ENCODE measurements at places on chromosomes 13 and 19. TPM values are rescaled to one million over a fixed set of nuclear protein-coding genes. Genes with fewer than 3 reads are reported as not detected.

ZNF552 gene
- total RNA-seq = 6.3 TPM

SULT2A1 gene
- total RNA-seq = 0.16 TPM

LILRB1 gene
- total RNA-seq = 70.5 TPM

GRCh38 chr13:77728265-77729125 is 31.0 kb downstream of the SLAIN1 start:
- no peak for DNase-seq

DNA sequence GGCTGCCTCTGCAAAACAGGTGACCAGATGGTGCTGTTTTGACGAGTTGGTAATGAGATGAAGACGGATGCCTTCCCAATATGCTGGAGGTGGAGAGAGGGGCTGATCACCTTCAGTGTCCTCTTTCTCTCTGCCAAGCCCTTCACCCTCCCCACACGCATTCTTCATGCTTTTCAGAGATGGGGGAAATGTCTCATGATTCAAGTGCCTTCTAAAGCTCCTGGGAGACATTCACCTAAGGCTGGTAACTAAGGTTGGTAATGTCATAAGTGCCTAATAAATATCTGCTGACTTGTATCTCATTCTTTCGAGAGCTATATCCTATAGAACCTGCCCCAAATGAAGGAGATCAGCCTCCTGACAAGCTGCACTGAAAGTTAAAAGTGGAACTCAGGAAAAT is 86.2 kb upstream of the MBNL2 start:
- DNase-seq = no peak

DNA sequence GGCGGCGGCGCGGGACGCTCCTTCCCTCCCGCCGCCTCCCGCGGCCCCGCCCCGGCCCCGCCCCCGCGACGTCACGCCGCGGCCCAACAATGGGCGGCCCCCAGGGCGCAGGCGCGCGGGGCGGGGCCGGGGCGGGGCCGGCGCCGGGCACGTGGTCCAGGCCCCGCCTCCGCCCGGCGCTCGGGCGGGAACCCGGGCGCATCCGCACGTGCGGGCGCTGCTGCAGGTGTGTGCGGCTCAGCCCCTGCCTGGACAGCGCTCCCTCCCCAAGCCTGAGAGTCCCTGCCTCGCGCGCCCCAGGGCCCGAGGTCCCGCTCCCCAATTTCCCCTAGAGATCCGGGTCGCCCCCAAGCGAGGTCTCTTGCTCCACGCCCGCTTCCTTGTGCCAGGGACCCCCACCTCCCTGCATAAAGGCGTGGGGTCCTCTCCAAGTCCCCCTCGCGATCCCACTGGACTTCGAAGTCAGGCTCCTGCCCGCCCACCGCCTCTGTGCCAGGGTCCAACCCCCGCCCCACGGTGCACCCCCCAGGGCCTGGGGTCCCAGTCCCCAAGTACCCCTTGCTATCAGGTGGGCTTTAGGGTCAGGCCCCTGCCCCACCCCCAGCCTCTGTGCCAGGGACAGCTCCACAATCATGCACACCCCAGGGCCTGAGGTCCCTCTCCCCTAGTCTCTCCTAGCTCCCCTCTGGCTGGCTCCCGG is at the start of gene MEX3D:
TSS of gene MEX3D (minus strand) at position 6 of the 700 bp plus-strand sequence. CDS start 267 bp downstream, outside the sequence.
- DNase-seq = no peak

DNA sequence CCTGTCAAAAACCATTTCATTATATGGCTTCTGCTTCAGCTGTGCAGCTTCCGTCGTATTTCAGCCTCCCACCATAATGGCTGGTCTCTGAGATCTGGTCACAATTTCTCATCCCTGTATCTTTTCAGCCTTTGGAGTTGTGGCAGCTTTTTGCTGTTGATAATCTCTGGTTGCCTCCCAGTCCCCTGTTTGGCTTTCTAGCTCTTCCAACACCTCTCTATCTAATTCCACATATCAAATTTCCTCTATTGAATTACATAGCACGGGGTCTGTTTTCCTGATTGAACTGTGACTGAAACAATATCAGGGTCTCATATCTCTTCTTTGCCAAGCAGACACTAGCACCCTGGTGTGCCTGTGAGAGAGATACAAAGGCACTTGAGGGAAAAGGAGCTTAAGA is 222.1 kb upstream of the OBI1 start:
- no peak for DNase-seq

DNA sequence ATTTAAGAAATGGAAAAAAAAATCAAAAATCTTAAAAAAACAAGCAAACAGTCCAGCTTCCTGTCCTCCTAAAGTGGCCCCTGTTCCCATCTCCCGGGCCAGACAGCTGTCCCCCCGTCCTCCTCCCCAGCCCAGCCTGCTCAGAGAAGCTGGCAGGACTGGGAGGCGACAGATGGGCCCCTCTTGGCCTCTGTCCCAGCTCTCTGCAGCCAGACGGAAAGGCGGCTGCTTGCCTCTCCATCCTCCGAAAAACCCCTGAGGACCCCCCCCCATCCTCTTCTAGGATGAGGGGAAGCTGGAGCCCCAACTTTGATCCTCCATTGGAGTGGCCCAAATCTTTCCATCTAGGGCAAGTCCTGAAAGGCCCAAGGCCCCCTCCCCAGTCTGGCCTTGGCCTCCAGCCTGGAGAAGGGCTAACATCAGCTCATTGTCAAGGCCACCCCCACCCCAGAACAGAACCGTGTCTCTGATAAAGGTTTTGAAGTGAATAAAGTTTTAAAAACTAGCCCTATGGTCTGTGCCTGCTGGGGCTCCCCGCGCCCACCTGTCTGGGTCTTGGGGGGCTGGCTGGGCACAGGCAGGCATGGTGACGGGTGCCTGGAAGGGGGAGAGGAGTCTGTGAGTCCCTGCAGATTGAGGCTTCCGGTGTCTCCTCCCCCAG is 3.8 kb downstream of the GADD45GIP1 start:
- DNase-seq = no peak

DNA sequence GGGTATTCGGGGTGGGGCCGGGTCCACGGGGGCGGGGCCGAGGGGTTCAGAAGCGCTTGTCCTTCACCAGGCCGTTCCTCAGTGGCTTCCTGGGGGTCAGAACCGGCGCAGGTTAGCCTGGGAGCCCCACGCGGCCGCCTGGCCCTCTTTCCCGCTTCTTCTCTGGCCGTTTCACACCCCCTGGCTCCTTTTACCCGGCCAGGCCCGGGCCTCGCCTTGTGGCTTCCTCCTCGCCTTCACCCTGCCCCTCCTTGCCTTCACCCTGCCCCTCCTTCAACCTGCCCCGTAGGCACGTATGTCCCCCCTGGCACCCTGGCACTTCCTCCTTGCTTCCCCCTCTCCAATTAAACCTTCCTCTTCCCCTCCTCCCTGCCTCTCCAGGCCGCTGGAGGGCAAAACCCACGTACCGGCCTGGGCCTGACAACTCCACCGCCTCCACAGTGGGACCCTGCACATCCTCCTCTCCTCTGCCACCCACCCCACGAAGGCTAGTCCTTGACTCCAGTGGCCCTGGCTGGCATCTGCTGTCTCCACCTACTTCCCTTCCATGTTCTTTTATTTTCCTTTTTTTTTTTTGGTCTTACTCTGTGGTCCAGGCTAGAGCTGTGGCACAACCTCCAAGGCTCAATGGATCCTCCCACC is 25.3 kb downstream of the CERS1 start:
- DNase-seq = no peak

DNA sequence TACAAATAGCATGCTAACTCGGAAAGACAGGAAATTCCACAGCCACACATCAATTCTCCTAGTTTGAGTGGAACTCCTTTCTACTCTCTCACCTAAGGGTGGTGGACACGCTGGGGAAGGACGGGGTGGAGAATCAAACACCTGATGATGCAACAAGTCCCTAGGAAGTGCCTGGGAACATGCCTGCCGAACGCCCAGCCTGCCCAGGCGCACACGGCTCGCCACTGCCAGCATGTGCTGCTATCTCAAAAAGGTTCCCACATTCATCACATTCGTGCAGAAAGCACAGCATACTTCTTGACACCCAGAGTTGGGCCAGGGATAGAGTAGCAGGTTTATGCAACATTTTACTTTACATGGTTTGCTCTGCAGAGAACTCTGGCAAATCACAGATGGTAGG is 164.6 kb downstream of the ABCC4 start:
- DNase-seq = no peak

- DNase-seq = no peak
These were observed 647.1 kb upstream of the SLITRK6 start for GRCh38 chr13:86446311-86446710.

- DNase-seq = no peak
These were observed 5.1 kb upstream of the ZNF77 start for GRCh38 chr19:2949939-2950285.

All from GM12878 (cell line).